CD4-positive, alpha-beta T cell treated with Interleukin-21 for 1 hour (primary cell): ENCODE measurements at places on chromosomes 5 and 9.

GRCh38 chr9:18015116-18015515, 436.2 kb downstream of the SH3GL2 start:
- no peak for DNase-seq

DNA sequence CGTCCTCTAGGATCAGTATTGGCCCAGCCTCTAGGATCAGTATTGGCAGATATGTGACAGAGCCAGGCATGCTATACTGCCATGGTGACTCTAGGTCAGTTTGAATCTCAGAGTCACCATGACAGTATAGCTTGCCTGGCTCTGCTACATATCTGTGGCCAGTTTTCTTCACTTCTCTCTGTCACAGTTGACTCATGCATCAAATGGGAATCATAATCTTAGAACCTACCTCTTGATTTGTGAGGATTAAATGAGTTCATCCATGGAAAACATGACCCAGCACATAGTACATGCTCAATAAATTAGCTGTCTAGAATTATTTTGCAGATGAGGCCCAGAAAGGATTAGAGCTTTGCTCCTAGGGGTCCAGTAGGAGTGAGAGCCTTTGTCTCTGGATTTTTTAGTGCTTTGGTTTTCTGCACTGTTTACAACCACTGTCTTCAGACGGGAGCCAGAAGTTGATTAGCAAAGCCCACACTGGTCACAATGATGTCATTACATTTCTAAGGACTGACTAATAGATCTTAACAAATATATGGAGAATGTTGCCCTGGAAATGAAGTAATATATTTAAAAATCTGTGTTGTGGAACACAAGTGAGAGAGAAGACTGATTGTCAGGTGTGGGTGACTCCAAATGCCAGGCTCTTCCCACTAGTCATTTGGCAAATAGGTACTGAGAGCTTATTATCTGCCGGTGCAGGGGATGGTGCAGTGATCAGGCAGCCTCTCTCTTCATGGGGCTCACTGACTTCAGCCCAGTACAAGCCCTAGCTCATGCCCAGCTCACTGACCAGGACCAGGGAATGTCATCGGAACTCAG, 76.0 kb downstream of the COL15A1 start:
- DNase-seq = no peak

GRCh38 chr5:117889596-117889995, 1098.8 kb downstream of the DTWD2 start:
- no peak for DNase-seq

DNA sequence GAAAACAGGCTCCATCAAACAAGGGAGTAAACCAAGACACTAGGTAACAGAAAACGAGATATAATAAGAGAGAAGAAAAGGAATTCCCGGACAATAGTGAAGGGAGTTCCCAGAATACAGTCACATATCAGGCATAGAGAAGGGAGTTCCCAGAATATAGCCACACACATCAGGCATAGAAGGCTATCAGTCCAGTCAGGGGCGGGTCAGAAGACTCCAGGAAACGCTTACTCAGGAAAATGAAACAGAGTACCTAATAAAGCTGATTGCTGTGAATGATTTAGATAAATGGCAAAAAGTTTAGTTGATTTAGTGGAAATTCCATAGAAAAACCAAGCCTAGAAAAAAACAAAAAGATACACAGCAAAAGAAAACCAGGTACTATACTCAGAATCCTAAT, 4.9 kb downstream of the TOMM5 start:
- DNase-seq = no peak

DNA sequence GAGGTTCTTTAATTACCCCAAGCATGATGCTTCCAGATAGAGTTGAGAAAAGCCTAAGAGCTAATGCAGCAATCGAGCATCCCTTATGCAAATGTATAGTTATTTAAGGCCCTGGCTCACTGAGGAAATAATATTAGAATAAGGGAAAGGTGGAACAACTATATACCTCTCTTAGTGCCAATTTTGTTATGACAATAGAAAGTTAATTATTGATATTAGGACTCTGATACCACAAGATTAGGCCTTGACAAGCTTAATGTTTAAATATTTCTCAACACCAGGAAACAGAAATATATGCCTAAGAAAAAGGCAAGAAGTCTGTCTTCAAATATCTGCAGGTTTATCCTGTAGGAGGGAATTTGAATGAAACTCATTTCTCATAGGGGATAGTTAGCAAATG, 371.0 kb downstream of the PRELID2 start:
- no peak for DNase-seq

DNA sequence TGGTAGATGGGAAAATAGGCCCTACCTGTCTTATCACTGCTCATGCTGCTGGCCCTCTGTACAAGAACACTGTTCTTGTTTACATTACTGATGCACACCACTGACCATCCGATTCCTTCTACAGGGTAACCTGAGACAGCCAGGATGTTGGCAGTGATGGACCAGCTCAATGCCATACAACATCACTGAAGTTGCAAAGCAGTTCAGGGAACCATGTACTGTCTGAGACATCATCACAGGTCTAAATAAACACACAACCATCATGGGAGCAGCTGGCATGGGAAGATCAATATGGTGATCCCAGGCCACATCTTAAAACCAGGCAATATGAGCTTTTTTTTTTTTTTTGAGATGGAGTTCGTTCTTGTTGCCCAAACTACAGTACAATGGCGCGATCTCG, 59.0 kb downstream of the IARS1 start:
- DNase-seq = no peak

GRCh38 chr9:93585695-93586094, 9.3 kb downstream of the PHF2 start:
- no peak for DNase-seq

DNA sequence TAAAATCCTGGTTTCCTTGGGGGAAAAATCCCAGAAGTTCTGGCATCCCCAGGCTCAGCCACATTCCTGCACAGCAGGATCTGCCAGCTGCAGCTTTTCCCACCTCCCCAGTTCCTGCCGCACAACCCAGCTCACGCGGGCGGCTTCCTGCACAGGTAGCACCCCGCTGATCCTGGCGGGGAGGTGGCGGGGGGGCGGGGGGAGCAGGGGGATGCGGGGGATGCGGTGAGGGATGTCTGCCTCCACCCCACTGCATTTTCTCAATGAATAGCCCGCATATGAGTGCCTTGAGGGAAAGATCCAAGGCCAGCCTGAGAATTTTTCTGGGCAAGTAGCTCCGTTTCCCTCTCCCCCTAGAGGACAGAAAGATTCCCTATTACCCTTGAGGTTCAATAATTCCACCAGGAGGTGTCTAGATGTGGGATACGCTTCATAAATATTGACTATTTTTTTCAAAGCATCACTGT, 21.1 kb downstream of the GFPT2 start:
- DNase-seq = no peak

- DNase-seq = no peak
Observed at GRCh38 chr5:31364881-31365636, 166.8 kb downstream of the DROSHA start.

GRCh38 chr5:51559339-51559738, 176.1 kb downstream of the ISL1 start:
- DNase-seq = no peak

GRCh38 chr5:135181653-135182052, 147.6 kb upstream of the PITX1 start:
- no peak for DNase-seq

- DNase-seq = peak; percentile 5
Observed at GRCh38 chr9:112028242-112029221, 131.9 kb downstream of the UGCG start.
